ENCODE measurements at places on chromosomes 1 and 21.

DNA sequence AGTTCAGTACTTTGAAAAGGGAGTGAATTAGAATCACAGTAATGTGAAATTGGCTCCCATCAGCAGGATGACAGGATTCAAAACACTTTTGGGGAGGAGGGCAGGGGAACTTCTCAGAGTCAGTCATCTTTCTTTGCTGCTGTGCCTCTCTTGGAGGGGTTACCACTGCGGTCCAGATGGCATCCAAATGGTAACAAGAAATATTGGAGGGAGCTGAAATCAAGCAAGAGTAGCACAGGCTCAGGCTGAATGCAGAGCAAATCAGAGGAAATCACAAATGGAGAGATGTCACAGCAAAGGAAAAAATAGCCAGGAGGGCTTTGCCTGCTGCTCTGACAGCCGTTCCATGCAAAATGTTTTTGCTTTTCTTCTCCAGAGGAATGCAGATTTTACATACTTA, 75.0 kb upstream of the C8B start:
- no peak for DNase-seq

DNA sequence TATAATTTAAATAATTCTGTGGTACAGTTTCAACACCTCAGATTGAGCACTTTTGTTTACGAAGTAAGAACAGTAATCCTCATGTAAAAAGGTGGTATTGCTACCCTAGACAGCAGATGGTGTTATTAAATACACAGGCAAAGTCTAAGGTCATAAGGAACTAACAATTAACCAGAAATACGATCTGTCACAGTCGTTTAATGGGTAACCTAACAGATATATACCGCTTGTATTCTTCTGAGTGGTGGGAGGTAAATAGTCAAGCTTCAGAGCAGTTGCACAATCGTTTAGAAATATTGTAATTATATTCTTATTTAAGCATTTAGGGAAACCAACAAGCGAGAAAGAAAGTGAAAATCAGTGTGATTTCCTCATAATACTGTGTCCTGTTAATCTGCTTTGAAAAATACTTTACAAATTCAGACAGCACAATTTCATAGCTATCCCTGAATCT, 9.8 kb upstream of the IRF2BP2 start:
- no peak for DNase-seq

DNA sequence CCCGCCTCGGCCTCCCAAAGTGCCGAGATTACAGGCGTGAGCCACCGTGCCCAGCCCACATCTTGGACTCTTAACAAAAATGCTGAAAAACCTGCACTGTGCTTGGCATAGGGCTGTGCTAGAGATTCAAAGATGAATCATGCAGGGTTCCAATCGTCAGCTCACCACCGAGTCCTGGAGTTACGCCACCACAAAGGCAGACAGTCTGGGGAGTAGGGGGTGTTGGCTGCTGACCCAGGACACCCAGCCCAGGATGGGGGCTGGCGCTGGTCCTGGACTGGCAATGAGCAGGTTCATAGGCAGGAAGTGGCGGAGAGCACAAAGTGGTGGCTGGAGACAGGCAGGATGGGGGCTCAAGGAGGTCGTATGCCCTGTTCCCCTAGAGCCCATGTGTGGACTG, 16.0 kb downstream of the PSRC1 start:
- DNase-seq: no peak

GRCh38 chr1:89065079-89065868, at the start of gene GBP1:
TSS of gene GBP1 (minus strand) at chr1:89065208. CDS start at chr1:89063234, 1,974 bp downstream.
- DNase-seq: no peak

- no peak for DNase-seq
Measured at GRCh38 chr1:167943541-167943940, 6.7 kb upstream of the MPC2 start.

- no peak for DNase-seq
Measured at GRCh38 chr1:76824106-76824505, 43.2 kb upstream of the ST6GALNAC5 start.

- DNase-seq: peak; percentile 89
Measured at GRCh38 chr1:30779294-30780071, 21.9 kb upstream of the LAPTM5 start.

GRCh38 chr21:40422896-40423635, 423.9 kb downstream of the DSCAM start:
- no peak for DNase-seq

DNA sequence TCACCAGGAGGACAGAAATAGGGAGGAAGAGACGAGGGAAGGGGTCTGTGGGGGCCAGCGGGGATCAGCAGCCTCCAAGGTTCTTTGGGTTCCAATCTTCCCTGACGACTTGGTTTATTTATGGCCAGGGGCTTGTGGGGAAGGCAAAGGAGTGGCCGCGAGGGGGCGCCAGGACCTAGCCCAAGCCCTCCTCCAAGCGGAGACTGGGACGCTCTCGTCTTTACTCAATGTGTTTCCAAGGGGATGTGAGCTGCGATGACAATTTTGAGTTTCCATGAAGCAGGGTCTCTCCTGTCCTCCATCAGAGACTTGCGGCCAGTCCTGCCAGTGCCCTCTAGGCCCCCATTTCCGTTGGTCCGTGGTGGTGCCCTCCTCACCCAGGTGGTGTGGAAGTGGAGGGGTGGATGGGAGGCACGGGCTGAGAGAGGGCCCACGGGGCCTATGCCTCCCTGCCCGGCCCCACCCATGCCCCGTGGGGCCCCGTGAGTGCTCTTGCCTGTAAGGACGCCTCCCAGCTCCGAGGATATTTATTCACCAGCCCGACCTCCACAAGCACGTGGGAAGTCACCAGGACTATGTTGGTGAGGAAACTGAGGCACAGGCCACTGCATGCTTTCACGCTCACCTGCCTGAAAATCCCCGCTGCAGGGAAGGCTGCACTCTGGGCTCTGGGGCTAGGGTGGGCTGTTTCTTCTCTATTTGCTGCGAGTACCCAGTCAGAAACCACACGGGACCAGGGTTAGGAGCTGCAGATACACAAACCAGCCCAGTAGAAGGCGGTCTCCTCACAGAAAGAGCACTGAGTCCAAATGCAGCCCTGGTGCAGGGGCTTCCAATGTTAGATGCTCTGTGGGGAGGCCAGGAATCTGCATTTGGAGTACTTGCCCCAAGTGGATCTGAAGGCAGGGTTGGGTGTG, 26.5 kb downstream of the DMRTB1 start:
- peak; percentile 26 for DNase-seq

DNA sequence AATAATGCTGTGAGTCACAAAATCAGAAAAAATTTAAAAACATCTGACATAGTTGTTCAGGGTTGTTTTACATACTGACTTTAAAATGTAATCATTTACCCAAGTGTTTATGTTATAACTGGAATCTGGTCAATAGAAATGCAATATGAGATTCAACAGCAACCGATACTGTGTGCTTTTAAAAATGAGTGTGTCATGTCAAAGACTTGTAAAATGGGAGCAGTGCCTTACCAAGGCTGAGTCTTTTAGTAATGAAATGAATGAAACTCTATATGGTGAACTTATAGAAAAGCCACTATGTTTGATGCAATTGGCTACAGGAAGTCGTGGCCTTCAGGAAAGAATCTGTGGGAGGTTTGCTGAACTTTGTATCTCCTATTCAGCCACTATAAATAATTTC, 570.2 kb downstream of the DPYD start:
- DNase-seq: no peak

DNA sequence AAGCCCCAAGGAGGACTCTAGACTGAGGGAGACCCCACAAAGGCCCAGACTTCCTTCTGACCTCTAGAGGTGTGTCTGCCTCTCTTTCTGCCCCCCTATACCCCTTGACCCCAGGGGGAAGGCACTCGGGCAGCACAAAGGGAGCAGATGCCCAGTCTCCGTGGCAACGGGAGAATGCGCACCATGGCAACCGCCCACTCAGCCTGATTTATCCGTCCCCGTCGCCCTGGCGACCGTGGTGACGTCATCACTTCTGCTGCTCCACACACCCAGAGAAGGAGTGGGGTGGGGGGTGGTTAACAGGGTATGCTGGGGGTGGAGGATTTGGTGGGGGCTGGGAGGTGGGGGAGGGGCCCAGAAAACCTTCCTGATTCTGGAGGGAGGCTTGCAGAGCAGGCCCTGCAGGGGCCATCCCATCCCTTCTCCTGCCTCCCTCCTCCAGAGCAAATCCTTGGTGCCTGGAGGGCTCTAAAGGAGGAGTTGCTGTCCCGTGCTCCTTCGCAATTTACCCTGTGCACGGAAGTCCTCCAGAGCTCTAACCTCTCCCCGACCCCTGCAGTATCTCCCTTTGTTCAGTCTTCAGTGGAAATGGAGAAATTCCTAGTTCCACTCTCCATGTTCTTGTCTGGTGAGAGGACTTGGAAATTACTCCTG, 6.3 kb downstream of the CELF3 start:
- no peak for DNase-seq
